Activated T-helper 1 cell treated with anti-CD3 and anti-CD28 coated beads, Interleukin-12 subunit alpha, Interleukin-12 subunit beta, Interleukin-2, Interleukin-4 antibody, amounts not matched to agents 30 ng/mL and 10 ng/mL and 1 ng/mL, durations not matched to agents 14 hours and 24 hours and 36 hours (primary cell): ENCODE measurements at places on chromosomes 12 and 14.

DNA sequence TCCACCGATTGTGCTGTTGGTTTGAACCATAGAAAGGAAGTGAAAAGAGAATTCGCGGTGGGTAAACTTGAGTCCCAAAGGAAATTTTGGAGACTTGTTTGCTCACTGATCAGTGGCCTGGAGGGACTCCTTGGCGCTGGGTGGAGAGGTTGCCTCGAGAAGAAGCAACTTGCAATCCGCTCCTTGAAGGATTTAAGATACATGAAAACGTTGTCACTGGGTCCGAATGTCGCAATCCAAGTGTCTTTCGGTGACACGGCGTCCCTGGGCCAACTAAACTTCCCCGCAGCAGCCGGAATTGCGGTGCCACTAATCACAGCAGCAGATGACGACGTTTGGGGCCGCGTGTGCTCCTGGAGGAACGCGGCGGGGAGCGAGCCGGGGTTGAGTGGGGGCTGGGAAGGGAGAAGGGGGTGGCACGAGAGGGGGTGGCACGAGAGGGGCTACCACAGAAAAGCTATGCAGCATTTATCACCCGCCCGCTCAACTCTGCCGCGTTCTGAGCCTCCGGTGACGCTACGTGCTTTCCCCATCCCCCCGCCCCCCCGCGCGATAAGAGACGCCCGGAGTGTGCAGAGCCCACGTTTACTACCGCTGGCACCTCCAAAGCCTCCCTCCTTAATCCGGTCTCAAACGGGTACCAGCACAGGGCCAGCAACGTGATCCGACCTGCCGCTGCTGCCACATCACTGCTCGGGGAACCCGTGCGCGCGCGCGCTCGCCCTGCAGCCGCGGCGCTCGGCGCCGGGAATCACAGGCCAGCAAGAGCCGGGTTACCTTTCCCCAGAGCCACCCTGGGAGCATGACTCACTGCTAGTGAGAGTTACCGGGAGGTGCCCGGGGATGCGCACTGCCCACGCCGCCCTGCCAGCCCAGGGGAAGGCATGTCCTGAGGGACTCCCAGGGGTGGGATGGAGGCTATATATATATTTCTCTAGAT, 833 bp upstream of the BHLHE41 start:
- no peak for DNase-seq
- peak overlapping the region; percentile 81 for H3K4me3 ChIP-seq
- H3K27me3 ChIP-seq, result peaks cover 80% of the 10 kb centered on the region
- peak overlapping the region; percentile 61 for H3K27ac ChIP-seq
- peaks cover 1% of the 10 kb centered on the region for H3K36me3 ChIP-seq

- H3K4me1 ChIP-seq, result no peaks in the 10 kb centered on the region
- H3K27me3 ChIP-seq, result no peaks in the 10 kb centered on the region
- H3K36me3 ChIP-seq, result no peaks in the 10 kb centered on the region
- DNase-seq, result no peak
These were observed 486.1 kb downstream of the GLT1D1 start for GRCh38 chr12:129339336-129339735.

DNA sequence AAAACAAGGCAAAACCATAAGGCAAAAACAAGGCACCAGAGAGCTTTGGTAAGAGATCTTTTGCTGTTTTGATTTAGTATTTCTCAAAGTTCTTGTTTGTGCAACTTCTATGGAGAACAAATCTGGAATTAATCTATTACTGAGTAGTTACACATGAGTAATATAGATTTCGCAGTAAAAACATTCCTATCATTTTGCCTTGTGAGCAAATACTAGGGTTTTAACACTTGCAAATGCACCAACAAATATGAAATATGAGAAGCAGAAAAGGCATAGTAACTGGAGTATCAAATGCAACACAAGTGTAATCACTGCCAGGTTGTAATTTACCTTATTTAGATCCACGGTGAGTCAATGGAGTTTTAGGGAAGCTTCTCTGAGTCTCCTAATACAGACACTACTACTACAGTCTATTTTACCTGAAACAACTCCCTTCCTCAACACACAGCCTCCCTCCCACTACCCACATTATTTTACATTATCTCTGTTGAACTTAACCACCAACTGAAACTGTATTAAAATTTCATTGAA, 324.1 kb downstream of the FLRT2 start:
- no peak for DNase-seq
- no peaks in the 10 kb centered on the region for H3K27me3 ChIP-seq
- H3K4me1 ChIP-seq, result no peaks in the 10 kb centered on the region
- no peak overlapping the region for H3K27ac ChIP-seq

DNA sequence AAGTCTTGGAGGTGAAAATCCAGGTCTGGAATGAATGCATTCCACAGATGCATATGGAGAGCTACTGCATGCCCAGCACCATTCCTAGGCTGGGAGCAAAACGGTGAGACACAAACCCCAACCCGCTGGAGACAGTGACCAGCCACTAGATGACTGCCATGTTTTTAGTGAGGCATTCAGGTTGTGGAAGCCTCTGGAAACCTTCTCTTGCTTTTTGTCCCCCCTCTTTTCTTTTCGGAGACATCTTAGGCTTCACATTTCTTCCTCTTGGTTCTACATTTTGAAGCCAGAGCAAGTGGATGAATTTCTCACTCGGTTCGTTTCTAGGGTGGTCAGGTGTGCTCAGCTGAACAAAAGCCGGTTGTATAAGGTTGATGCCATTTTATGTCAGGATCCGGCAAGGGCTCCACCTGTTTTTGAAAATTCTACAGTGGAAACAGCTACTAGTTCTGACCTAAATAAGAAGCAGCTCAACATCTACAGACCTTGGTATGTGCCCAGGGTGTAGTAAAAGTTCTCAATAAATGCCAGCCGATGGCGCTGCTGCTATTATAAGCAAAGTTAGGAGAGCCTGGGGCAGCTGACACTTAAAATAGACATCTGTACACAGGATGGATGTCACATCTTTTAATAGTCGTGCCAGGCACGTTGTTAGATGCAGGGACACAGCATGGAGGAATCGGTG, 1.8 kb upstream of the ZNF839 start:
- H3K27ac ChIP-seq, result peak overlapping the region; percentile 92
- peaks cover 56% of the 10 kb centered on the region for H3K4me1 ChIP-seq
- peaks cover 3% of the 10 kb centered on the region for H3K27me3 ChIP-seq
- H3K4me3 ChIP-seq, result peak overlapping the region; percentile 94

DNA sequence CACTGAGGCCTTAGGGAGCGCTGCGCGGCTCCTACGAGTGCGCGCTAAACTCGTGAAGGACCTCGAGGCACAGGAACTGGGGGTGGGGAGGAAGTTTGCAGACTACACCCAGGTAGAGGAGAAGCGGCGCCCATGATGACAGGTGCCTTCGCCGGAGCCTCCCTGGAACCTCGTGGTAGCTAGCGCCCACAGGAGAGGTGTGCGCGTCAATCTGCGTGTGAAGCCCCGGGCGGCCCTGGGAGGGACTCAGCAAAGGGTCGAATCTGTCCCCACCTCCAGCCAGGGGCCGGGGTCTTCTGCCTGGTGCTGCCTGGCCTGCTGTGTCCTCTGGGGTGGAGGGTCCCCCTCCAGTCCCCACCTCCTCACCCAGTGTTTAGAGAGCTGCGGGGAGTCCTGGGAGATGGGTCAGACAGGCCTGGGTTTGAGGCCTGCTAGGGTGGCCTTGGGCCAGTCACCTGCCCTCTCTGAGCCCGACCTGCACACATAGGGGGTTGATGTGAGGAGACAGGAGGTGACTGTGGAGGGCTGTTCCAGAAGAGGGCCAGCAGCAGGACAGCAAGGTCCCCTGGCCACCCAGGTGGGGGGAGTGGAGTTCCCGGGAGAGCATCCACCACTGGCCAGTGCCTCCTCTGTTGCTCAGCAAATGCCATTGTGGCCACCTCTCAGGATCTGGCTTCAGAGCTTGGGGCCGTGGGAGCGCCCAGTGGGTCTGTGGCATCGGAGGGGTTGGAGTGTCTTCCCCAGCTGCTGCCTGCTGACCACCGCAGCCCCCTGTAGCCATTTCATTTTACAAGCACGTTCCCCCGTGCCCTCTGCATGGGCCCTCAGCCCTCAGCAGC, 20.2 kb upstream of the KIF26A start:
- peaks cover 25% of the 10 kb centered on the region for H3K27me3 ChIP-seq
- no peak overlapping the region for H3K4me3 ChIP-seq
- DNase-seq, result no peak
- no peaks in the 10 kb centered on the region for H3K36me3 ChIP-seq
- no peak overlapping the region for H3K27ac ChIP-seq

GRCh38 chr14:47044841-47045240, 393.3 kb upstream of the RPL10L start:
- no peak for DNase-seq
- no peak overlapping the region for H3K4me3 ChIP-seq
- H3K4me1 ChIP-seq, result no peaks in the 10 kb centered on the region
- H3K36me3 ChIP-seq, result no peaks in the 10 kb centered on the region
- H3K27me3 ChIP-seq, result no peaks in the 10 kb centered on the region

DNA sequence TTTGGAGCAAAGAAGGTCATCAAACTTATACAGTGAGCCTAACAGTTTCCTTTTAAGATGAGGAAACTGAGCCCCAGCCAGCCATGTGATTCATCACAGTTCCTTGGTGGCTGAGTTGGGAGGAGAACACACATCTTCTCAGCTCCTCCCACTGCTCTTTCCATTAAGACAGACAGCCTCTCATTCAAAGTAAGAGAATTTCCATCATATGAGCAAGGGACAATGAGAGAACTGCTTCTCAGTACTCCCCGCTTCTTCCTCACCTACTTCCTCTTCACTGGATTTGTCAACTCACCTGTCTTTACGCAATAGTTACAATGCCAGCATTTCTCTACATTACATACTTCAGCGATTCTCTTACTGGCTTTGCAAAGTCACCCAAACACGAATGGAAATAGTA, 2.2 kb downstream of the IFNG start:
- H3K4me3 ChIP-seq, result peak overlapping the region; percentile 91
- peaks cover 65% of the 10 kb centered on the region for H3K4me1 ChIP-seq
- peak overlapping the region; percentile 87 for H3K27ac ChIP-seq
- DNase-seq, result no peak

DNA sequence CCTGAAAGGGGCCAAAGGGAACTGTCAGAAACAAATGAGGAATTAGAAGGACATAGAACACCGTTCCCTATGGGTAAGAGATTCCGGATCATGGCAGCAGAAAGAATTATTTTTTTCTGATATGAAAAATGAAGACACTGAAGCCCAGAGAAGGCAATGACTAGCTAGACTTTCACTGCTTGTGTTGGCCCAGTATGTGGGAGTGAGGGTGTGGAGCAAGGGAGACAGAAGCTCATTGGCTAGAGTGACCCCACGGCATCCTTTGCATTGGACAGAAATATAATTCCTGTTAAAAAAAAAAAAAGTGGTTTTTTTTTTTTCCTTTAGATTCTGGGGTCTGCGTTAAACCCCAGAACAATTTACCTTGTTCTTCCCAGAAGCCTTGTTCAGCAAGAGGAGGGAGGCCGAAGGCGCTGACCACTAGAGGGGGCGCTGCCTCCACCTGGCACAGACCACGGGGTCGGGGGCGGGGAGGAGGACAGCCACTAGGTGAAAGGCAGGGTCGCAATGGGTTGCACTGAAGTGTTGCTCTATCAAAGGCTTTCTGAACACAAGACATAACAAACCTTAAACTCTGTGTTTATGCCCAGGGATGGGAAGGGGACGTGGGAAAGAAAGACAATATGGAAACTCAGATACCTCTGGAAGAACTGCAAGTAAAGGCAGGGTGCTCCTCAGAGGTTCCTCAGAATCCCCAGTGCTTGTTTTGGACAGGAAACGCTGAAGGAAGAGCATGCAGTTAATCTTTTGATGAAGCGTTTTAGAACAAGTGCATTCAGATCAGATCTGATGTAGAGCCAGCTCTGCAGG, 156.8 kb downstream of the KCNA5 start:
- DNase-seq, result no peak
- H3K27me3 ChIP-seq, result peaks cover 6% of the 10 kb centered on the region
- no peak overlapping the region for H3K27ac ChIP-seq
- H3K36me3 ChIP-seq, result no peaks in the 10 kb centered on the region
- H3K4me3 ChIP-seq, result no peak overlapping the region

GRCh38 chr12:126747530-126748149, 1519.3 kb upstream of the TMEM132C start:
- peak; percentile 14 for DNase-seq
- peaks cover 6% of the 10 kb centered on the region for H3K27me3 ChIP-seq
- no peak overlapping the region for H3K27ac ChIP-seq
- H3K4me1 ChIP-seq, result no peaks in the 10 kb centered on the region

DNA sequence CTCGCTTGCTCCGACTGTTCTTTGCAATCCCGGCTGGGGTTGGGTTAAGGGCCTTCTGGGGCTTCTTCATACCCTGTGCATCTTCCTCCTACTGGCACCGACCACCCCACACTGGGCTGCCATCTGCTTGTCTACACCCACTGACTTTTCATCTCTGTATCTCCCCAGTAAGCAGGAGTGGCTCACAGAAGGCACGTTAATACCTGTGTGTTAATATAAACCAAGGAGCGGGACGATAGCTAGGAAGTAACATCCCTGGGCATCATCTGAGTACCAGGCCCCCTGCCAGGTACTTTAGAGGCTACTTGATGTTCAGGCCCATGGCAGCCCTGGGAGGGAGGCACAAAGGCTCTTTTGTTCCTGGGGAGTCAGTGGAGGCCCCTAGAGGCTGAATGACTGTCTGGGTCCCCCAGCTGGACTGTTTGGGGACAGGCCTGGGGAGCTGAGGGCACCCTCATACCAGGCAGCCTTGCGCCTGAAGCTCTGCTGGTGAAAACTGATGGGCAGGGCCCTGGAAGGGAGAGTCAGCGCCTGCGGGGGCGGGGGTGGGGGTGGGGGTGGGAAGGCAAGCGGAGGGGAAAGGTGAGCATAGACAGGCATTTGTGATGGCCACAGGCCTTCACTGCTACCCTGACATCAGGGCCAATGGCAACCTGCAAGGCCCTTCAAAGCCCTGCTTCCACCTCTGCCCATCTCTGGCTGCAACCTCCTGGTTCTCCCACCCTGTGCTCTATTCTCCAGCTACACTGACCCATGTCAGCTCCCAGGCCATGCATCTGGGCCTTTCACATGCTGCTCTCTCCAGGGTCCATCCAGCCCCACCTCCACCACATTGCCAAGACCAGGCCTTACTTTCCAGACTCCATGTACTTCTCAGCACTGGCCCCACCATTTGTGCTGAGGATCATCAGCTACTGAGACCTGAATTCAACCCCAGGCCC, 34.2 kb upstream of the DEGS2 start:
- peaks cover 6% of the 10 kb centered on the region for H3K4me1 ChIP-seq
- H3K27ac ChIP-seq, result peak overlapping the region; percentile 67
- H3K27me3 ChIP-seq, result no peaks in the 10 kb centered on the region
- H3K36me3 ChIP-seq, result no peaks in the 10 kb centered on the region
- no peak for DNase-seq

DNA sequence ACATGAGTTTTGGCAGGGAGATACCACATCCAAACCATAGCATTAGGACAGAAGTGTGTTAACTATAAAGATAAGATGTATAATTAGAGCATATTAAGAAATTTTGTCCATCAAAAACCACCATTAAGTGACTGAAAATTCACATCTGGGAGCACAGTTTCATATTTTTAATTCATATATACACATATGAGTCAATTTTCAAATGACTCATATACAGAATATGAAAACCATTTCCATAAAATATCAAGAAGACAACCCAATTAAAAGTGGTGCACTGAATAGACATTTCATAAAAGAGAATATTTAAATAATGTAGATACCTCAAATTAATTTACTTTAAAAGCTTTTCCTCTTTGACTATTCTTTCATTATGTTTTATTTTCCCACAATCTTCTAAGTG, 25.3 kb downstream of the MUCL1 start:
- no peaks in the 10 kb centered on the region for H3K36me3 ChIP-seq
- no peak overlapping the region for H3K4me3 ChIP-seq
- H3K27ac ChIP-seq, result no peak overlapping the region
- H3K4me1 ChIP-seq, result no peaks in the 10 kb centered on the region
- H3K27me3 ChIP-seq, result peaks cover 12% of the 10 kb centered on the region
- no peak for DNase-seq

- H3K27me3 ChIP-seq, result no peaks in the 10 kb centered on the region
- H3K4me1 ChIP-seq, result peaks cover 59% of the 10 kb centered on the region
- no peak for DNase-seq
These were observed 18.6 kb downstream of the PPTC7 start for GRCh38 chr12:110564471-110564991.
